ENCODE measurements at places on chromosomes 3 and 15.

DNA sequence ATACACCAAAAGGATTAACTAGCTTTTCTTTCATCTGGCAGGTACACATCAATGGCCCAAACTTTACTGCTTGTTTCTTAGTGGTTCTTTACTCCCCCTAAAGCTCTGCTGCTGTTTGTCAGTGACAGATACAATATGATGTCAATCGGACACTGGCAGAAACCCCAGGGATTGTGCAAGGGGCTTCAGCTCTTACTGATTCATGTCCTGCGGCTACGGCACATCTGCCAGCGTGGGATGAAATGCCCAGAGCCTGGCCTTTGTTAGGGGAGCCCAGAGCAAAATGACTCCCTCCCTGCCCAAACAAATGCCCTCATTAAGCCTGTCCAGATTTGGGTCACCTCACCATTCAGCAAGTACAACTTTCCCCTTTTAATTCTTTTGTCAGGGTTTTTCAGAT lies 28.3 kb downstream of the SRP14 start:
- DNase-seq = no peak

DNA sequence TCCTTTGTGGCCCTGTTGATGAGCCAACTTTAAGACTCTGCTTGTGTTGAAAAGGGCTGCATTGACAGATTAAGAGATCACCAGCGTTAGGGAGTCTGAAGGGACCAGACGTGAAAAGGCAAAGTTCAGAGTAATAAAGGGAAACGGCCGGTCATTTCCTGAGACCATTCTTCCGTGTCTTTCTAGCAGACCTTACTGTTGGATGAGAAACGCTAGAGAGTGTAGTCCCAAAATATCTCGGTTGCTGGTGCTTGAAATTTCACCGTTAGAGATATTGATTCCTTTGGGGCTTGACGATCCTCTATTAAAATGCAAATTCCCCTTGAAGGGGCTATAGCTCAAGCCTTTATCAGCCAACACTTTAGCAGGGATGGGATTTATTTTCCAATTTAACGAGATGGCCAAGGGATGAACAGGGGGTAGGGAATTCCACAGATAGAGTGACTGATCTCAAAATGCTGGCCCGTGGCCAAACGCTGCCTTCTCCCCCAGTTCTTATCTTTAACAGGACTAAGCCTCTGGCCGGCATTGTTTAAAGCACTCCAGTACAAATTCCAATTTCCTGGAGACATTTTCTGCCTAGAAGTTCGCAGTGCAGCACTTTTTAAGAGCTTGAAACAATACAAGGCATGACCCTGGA lies 250.4 kb downstream of the TJP1 start:
- DNase-seq = no peak

DNA sequence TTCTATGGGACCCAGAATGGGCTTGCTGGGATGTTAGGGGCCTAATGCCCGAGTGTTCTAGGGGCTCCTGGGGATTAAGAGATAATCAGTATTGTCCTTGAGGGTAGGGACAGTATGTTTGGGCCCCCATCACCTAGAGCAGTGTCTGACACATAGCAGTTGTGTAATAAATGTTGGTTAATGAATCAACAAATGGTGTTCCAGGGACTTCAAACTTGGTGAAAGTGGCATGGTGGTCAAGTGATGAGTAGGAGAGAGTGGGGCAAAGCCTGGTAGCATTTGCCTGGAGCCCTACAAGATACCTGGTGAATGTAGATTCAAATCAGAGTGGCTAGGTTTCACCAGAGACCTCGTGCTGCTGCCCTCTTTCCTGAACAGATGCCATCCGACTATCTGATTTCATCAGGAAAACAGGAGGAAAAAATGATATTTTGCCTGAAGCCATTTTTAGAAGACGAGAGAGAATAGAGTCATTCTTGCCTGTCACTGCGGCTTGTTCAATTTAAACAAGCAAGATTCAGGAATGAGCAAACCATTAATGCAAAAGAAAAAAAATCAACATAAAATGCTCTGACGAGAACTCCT lies 117.3 kb downstream of the RPL22L1 start:
- no peak for DNase-seq

GRCh38 chr3:162774613-162775100 lies 1278.0 kb downstream of the OTOL1 start:
- no peak for DNase-seq

DNA sequence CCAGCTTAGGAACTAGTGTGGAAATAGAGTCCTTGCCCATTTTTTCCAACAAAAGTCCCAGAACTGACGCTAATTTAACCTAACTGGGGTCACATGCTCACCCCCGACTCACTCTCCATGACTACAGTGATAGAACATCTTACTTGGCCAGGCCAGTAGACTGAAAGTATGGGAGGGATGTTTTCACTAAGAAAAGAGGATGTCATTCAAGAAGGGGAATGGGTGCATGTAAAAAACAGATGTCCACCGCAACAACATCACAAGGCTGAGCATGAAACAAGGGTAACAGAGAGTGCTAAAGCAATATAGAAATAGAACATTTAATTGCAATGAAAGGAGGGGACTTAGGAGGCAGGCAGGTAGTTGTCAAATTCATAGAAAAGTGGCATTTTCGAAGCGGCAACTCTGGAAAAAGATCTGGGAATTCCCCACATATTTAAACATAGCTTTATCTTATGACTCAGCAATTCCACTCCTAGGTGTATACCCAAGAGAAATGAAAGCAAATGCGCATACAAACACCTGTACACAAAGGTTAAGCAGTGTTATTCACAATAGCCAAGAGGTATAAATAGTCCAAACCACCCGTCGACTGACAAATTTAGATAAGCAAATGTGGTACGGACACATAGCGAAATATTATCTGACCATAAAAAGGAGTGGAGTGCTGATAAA lies 41.1 kb upstream of the UBE2E2 start:
- DNase-seq = no peak

- DNase-seq = peak; percentile 7
Measured at GRCh38 chr3:61530355-61530754, 31.0 kb upstream of the PTPRG start.

DNA sequence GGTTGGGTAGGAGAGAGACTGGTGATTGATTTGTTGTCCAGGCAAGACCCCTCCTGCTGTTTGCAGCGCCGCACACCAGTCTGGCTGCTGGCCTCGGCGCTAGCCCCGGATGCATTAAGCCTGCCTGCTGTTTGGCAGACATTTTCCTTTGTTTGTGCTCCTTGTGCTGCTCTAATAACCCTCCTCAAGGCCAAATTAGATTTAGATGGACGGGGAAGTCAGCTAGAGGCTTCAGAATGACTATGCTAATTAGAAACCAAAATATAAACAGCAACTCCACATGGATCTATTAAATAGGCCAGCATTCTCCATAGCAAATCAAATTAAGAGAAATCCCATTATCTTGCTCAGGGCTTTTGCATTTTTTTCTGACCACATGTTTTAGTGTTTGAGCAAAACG lies 445.2 kb downstream of the SQOR start:
- no peak for DNase-seq

Data from fibroblast of skin of left biceps (primary cell).